ENCODE measurements at places on chromosomes 5 and 9.

DNA sequence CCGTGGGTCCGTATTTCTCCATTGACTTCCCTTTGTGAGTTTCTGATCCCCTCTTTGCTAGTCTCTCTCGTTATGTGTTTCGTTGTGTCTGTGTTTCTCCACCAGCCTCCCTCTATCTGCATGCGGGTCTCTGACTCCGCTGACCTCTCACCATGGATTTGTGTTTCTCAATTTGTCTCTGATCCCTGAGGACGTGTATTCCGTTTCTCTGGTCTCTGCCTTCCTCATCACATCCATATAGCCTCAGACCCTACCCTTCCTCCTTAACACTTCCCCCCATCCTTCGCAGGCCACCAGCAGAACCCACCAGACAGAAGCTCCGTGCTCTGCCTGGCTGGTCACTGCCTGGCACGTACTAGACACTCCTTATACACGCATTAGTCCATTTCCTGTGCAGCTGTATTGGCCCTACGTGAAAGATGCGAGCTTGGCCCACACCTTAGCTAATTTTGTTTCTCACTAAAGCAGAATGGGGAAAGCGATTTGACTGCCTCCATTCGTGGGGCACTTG is 631 bp downstream of the B4GALT7 start:
- DNase-seq: no peak
- H3K4me1 ChIP-seq: peaks cover 11% of the 10 kb centered on the region
- peaks cover 5% of the 10 kb centered on the region for H3K27me3 ChIP-seq
- peak overlapping the region; percentile 61 for H3K27ac ChIP-seq

DNA sequence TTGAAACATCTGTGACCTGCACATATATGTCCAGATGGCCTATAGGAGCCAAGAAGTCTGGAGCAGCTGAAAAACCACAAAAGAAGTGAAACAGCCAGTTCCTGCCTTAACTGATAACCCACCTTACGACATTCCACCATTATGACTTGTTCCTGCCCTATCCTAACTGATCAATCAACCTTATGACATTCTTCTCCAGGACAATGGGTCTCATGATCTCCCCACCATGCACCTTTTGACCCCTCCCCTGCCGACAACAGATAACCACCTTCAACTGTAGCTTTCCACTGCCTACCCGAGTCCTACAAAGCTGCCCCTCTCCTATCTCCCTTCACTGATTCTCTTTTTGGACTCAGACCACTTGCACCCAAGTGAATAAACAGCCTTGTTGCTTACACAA is 233.8 kb downstream of the CCDC171 start:
- H3K4me3 ChIP-seq: no peak overlapping the region
- H3K27me3 ChIP-seq: no peaks in the 10 kb centered on the region
- no peak for DNase-seq
- H3K27ac ChIP-seq: no peak overlapping the region
- peaks cover 6% of the 10 kb centered on the region for H3K4me1 ChIP-seq

GRCh38 chr9:124149992-124150391 is 107.8 kb upstream of the NEK6 start:
- peaks cover 2% of the 10 kb centered on the region for H3K27me3 ChIP-seq
- DNase-seq: no peak
- H3K4me1 ChIP-seq: no peaks in the 10 kb centered on the region
- no peak overlapping the region for H3K27ac ChIP-seq
- H3K4me3 ChIP-seq: no peak overlapping the region

DNA sequence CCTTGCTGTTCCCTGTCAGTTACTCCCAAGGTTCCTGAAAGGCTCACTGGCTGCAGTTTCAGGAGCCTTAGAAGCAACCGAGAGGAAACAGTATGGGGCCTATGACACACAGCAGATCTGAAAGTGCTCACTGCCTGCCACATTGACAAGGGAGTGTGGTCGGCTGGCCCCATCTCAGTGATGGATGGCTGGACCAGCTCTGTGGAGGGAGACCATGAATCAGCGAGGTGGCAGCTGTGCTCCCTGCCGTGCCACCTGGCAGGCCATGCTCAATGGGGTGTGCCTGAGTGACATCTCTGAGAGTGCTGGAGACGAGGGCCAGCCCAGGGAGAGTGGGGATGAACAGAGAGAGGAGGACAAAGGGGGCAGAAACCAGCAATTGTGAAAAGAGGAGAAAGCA is 49.1 kb downstream of the DOCK2 start:
- no peaks in the 10 kb centered on the region for H3K36me3 ChIP-seq
- H3K27me3 ChIP-seq: no peaks in the 10 kb centered on the region

DNA sequence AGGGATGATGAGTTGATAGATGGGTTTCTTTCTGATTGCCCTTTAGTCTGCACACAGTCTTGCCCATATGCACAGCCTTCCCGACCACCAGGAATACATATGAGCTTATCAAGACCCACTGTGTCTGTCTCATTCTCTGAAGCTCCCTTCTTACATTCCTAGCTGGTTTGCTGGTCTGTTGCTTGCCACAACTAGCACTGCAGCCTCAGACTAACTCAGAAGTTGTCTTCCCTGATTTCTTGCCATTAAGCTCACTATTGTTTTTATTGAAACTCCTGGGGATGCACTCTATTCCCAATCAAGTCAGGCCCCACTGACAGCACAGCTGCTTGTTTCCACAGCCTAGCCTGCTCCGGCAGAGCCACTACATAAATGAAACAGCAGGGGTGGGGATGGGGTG is 97.5 kb downstream of the SAXO1 start:
- no peaks in the 10 kb centered on the region for H3K4me1 ChIP-seq
- no peak overlapping the region for H3K4me3 ChIP-seq
- H3K27me3 ChIP-seq: peaks cover 3% of the 10 kb centered on the region
- H3K27ac ChIP-seq: no peak overlapping the region
- no peak for DNase-seq

GRCh38 chr5:143879646-143880045 is 67.7 kb downstream of the HMHB1 start:
- H3K36me3 ChIP-seq: no peaks in the 10 kb centered on the region

DNA sequence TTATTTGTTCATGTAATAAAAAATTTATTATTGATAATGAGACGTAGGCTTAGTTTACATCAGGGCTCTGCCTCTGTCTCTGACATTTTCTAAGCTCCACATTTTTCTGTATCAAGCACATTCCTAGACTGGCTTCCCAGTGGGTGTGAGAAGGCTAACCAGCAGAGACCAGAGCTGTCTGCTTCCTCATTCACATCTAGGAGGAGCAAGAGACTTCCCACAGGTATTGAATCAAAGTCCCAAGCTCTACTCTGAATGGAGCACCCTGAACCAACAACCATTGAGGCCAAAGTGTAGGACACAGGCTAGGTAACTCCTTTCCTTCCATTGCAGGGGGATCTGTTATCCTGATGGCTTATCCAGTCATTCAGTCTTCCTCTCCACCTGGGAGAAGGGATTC is 72.4 kb downstream of the PARP8 start:
- no peaks in the 10 kb centered on the region for H3K36me3 ChIP-seq
- H3K4me1 ChIP-seq: no peaks in the 10 kb centered on the region
- H3K4me3 ChIP-seq: no peak overlapping the region
- no peak for DNase-seq

- H3K4me3 ChIP-seq: no peak overlapping the region
- H3K36me3 ChIP-seq: no peaks in the 10 kb centered on the region
- no peak for DNase-seq
- no peaks in the 10 kb centered on the region for H3K27me3 ChIP-seq
- no peaks in the 10 kb centered on the region for H3K4me1 ChIP-seq
These were observed 38.2 kb downstream of the FBXW2 start for GRCh38 chr9:120755044-120755443.

- H3K27ac ChIP-seq: no peak overlapping the region
- DNase-seq: peak; percentile 5
- H3K4me1 ChIP-seq: no peaks in the 10 kb centered on the region
- no peaks in the 10 kb centered on the region for H3K27me3 ChIP-seq
- H3K36me3 ChIP-seq: no peaks in the 10 kb centered on the region
- no peak overlapping the region for H3K4me3 ChIP-seq
These were observed 524.3 kb downstream of the PSAT1 start for GRCh38 chr9:78821126-78821822.

DNA sequence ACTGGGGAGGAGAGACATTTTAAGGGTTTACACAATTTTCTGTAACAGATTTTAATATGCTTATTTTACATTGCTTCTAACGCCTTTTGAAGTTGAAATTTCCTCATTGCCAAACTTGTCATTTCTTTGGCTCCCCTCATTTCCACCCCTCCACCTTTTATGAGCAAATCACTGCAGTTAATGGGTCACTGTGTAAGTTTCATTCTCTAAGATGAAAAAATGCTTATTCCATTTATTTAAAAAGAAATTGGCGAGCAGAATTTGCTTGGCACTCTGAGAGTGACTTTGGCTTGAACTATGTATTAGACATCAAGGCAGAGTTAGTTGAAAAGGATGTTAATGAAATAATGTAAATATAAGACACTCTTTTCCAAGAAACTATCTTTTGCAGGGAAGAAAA is 66.6 kb downstream of the ITGA1 start:
- no peaks in the 10 kb centered on the region for H3K27me3 ChIP-seq
- H3K36me3 ChIP-seq: no peaks in the 10 kb centered on the region
- no peaks in the 10 kb centered on the region for H3K4me1 ChIP-seq
- H3K4me3 ChIP-seq: no peak overlapping the region
- H3K27ac ChIP-seq: no peak overlapping the region
- no peak for DNase-seq

DNA sequence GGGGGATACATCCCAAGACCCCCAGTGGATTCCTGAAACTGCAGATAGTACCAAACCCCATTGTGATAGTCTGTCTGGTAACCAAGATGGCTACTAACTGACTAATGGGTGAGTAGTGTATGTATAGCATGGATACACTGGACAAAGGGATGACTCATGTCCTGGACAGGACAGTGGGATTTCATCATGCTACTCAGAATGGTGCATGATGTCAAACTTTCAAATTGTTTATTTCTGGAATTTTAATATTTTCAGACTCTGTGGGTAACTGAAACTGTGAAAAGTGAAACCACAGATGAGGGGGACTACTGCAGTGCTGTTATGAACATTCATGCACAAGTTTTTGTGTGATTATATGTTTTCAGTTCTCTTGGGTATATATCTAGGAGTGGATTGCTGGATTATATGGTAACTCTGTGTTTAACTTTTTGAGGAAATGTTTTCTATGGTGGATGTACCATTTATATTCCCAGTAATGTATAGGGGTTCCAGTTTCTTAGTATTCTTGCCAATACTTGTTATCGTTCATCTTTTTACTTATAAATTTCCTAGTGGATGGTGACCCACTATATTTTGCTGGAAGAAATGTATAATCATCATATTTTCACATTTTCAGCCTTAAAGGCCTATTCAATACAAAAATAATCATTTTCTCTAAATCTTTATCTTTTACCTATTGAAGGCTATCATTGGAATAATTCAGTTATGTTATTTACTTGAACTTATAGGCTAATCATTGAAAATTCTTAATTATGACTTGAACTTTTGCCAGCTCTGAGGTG is 140.9 kb downstream of the NR3C1 start:
- DNase-seq: no peak
- no peak overlapping the region for H3K4me3 ChIP-seq
- H3K36me3 ChIP-seq: no peaks in the 10 kb centered on the region
- no peak overlapping the region for H3K27ac ChIP-seq

DNA sequence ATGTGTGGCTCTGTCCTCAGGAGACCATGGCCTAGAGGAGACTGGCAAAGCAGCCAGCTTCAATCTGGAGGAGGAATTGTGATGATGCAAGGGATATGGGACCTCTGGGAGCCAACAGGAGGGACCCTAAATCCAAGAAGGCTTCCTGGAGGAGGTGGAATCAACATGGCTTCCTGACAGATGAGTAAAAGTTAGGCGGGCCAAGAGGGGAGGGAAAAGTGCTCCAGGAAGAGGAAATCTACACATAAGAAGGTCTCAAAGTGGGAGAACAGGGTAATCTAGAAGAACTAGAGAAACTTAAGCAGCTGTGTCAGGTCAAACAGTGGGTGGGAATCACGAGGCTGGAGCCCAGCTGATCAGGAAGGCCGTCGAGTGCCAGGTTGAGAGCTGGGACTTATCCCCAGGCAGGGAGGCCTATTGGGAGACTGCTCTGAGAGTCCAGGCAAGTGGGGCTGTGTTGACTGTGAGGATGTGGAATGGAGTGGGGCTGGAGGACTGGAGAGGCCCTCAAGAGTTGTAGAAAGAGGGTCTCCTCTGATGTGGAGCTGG is 119.1 kb downstream of the C9orf50 start:
- H3K4me3 ChIP-seq: no peak overlapping the region
- H3K27ac ChIP-seq: no peak overlapping the region
- peaks cover 21% of the 10 kb centered on the region for H3K4me1 ChIP-seq
- peaks cover 10% of the 10 kb centered on the region for H3K36me3 ChIP-seq
- DNase-seq: no peak

GRCh38 chr9:95264954-95265615 is 52.4 kb downstream of the FANCC start:
- no peaks in the 10 kb centered on the region for H3K27me3 ChIP-seq
- peaks cover 30% of the 10 kb centered on the region for H3K4me1 ChIP-seq
- no peak overlapping the region for H3K27ac ChIP-seq

- DNase-seq: no peak
- peaks cover 21% of the 10 kb centered on the region for H3K27me3 ChIP-seq
- no peak overlapping the region for H3K4me3 ChIP-seq
- no peaks in the 10 kb centered on the region for H3K36me3 ChIP-seq
- peaks cover 63% of the 10 kb centered on the region for H3K4me1 ChIP-seq
These were observed 11.9 kb upstream of the TNIP1 start for GRCh38 chr5:151092762-151093161.

GRCh38 chr9:107481035-107481434 is 8.5 kb downstream of the KLF4 start:
- no peaks in the 10 kb centered on the region for H3K4me1 ChIP-seq
- H3K27ac ChIP-seq: no peak overlapping the region
- no peak for DNase-seq
- H3K27me3 ChIP-seq: no peaks in the 10 kb centered on the region
- no peaks in the 10 kb centered on the region for H3K36me3 ChIP-seq
- H3K4me3 ChIP-seq: no peak overlapping the region

DNA sequence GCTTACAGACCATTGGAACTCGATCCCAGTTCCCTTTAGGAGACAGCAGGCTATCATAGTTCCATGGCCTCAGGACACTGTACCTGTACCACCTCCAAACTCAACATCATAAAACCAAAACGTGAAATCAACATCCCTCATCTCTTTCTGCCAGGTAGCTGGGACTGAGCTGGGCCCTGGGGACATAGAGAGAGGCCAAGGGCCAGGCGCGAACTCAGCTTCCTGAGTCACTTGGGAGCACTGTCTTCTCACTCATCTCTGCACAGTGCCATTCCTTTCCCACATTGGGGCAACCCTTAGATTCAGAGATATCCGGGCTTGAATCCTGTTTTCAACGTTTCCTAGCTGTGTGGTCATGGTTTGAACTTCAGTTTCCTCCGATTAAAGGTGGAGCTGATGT is 12.2 kb downstream of the DAB2IP start:
- peaks cover 37% of the 10 kb centered on the region for H3K4me1 ChIP-seq
- peak overlapping the region; percentile 94 for H3K27ac ChIP-seq
- H3K27me3 ChIP-seq: peaks cover 2% of the 10 kb centered on the region
- DNase-seq: no peak
- H3K4me3 ChIP-seq: no peak overlapping the region
- H3K36me3 ChIP-seq: peaks cover 5% of the 10 kb centered on the region

DNA sequence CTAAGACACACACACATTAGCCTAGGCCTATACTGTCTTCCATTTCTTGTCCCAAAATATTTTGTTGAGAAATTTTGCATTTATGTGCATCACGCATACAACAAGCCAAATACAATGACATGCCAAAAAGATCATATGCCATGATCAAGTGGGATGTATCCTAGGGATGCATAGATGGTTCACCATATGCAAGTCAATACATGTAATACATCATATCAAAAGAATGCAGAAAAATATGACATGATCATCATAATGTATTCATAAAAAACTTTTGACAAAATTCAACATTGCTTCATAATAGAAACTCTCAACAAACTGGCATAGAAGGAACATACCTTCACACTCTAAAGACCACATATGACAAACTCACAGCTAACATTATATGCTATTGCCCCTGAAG is 5.8 kb upstream of the FAM81B start:
- DNase-seq: no peak
- no peaks in the 10 kb centered on the region for H3K36me3 ChIP-seq
- peaks cover 4% of the 10 kb centered on the region for H3K27me3 ChIP-seq
- H3K27ac ChIP-seq: no peak overlapping the region

Measured in endothelial cell (in vitro differentiated cells).